T1000 (cell line): ENCODE measurements at places on chromosomes 2 and 18.

DNA sequence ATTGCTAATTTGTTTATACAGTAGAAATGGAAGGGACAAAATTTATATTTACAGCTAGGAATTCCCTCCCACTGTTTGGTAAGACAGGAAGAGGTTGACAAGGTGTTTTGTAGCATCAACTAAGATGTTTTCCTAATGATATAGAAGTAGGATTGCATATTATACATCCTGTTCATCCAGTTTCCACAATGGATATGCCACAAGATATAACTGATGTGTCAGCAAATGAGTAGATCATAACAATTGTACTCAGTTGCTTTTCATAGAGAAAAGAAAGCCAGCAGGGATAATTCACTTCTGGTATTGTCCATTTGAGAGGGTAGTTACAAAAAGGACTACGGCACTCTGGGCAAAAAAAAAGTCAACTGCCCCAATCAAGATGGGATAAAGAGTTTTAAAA lies 102.7 kb downstream of the CALCRL start:
- DNase-seq: no peak

DNA sequence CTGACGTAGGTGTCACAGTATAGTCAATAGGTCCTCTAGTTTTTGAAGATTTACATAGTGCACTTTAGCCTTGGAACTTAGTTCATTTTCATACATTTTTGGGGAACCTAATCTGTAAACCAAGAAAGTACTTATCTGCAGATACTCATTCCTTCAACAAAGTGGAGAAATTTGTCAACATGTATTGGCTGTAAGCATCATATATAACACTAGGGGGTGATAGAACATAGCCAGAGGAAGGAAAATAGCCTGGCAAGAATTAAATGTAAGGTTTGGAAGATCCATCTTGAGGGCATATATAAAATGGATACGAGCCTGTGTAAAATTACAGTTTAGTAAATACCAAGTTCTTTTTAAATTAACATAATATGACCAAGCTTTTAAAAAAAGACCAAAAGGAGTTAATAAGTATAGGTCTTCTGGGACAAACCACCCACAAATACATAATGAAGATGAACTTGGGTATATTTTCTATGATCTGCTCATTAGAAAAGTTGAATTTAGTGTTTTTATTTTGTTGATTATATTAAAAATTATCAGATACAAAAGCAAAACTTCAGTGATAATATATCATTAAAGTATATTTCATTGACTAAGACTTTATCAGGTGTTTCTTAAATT lies 18.2 kb downstream of the RPL37A start:
- no peak for DNase-seq

GRCh38 chr18:51578406-51578980 lies 381.0 kb upstream of the MEX3C start:
- no peak for DNase-seq

GRCh38 chr2:8248623-8248957 lies 433.3 kb upstream of the ID2 start:
- DNase-seq: no peak

- DNase-seq: no peak
Measured at GRCh38 chr18:54359233-54359632, 1.5 kb downstream of the C18orf54 start.

- no peak for DNase-seq
Measured at GRCh38 chr18:62404881-62405280, 79.8 kb downstream of the TNFRSF11A start.

DNA sequence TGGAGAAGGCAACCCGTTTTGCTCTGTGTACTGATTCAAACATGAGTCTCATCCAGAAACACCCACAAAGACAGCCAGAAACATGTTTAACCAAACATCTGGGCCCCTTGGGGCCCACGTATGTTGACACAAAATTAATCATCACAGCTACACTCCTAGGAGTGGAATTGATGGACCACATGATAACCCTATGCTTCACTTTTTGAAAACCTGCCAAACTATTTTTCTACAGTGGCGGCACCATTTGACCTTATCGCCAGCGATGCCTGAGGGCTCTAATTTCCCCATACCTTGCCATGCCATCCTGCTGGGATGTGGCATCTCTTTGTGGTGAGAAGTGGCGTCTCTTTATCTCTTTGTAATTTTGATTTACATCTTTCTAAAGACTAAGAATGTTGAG lies 38.5 kb downstream of the PSMG2 start:
- DNase-seq: peak; percentile 81

DNA sequence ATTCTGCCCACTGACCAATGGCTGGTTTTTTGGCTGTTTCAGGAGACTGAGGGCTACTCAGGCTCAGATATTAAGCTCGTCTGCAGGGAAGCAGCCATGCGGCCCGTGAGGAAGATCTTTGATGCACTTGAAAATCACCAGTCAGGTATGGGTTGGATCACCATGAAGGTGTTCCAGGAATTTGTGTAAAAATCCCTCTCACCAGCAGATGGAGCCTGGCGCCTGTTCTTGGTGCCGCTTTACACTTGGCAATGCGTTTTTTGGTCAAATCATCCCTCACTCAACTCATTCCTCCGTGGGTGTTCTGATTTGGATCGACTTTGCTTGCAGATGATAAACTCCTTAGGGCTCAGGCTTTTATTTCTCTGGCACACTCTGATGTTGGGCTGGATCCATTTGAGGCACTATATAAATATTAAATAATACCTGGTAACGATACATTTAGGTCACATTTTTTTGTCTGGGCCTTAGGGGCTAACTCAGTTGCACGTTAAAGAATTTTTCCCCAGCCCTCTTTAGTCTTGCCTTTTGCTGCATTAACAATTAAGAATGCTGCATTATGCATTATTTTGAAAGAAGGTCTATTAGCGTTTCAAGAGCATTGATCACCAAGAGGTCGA lies 50.0 kb downstream of the HDHD2 start:
- DNase-seq: no peak

- no peak for DNase-seq
Measured at GRCh38 chr18:46253498-46253897, 149.3 kb downstream of the HAUS1 start.

DNA sequence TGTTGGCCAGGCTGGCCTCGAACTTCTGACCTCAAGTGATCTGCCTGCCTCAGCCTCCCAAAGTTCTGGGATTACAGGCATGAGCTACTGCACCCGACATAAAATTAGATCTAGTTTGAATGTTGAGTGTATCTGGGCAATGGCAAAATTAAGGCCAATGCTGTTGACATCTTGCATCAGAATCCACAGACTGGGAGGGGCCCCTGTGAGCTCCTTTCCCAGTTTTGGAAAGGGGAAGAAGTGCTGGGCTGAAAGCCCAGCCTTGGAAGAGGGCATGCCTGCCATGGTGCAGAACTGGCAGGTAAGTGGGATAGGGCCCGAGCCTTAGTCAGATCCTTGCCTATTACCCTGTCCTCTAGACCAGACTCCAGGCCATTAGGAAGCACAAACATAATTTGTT lies 4.5 kb upstream of the MYOM1 start:
- no peak for DNase-seq

- DNase-seq: no peak
Measured at GRCh38 chr18:45335282-45336043, 279.8 kb upstream of the SLC14A2 start.

DNA sequence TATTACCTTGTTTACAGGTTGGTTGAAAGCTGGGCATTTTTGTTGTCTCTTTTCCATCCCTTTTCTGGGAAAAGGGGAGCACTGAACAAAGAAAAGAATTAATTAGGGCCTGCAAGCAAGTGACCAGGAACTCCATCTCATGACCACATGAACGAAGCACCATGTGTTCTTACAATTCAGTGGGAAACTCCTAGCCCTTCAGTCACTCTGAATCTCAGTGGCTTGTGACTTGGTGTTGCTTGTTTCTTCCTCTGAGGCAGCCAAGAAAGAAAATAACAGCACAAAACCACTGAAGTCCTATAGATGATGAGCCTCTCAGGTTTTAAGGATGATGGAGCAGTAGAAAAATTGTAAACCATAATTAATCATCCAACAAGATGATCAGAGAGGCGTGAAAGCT lies 129.1 kb upstream of the CAB39 start:
- DNase-seq: no peak

GRCh38 chr2:149082735-149083134 lies 44.2 kb downstream of the LYPD6B start:
- DNase-seq: no peak

DNA sequence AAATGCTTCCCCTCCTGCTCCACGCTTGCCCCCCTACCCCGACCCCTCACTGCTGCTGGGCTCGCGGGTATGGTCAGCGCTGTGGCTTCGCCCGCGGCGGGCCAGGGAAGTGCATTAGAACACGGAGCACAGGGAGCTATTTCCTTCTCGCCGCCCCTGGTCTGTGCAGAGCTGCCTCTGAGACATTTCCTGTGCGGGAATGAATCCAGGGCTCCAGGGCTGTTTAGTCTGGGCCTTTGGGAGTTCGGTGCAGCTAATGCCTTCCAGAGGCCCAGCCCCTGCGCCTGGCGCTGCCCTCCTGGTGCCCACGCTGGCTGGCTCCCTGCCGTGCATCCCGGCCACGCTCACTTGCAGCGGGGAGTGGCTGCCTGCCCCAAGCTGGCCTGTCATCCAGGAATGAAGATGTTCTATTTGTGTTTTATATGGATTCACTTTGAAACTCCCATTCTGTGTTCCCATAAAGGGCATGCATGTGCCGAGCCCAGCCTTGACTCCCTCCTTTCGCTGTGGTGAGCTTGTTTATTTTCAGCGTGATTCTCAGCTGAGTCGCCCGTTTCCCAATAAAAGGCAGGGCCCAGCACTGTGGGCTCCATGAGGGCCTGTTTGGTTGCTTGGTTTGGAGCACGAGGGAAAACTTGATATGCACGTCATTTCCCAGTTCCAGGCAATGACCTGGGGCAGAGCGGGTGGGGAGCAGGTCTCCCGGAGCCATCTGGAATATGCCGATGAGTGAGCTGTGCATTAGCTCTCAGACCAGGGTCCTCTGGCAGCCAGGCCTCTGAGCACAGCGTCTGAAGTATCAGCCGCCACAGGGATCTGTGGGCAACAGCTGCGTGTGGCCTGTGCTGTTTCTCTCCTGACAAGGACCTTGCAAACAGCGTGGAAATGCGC lies 42.7 kb downstream of the SH3RF3 start:
- peak; percentile 85 for DNase-seq
